ENCODE measurements at places on chromosomes 1 and 21.

DNA sequence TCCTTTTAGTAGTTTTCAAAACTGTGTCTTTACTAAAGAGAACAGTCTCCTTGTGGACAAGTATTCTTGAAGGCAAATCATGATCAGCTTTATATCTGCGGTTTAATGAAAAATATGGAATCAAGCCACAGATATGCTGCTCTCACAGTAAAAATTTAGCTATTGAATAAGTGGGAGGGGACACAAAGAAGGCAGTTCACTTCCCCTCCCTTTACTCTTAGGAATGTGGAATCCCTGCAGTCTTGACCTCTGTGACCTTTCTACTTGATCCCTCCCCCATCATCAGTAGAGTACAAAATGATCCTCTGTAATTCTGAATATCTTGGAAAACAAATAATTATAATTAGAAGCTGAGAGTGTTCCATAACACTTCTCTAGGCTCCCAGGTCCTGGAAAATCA is 136.7 kb upstream of the HOOK1 start:
- peak; percentile 75 for DNase-seq

- DNase-seq = no peak
These were observed 13.1 kb upstream of the UBR4 start for GRCh38 chr1:19222979-19223824.

DNA sequence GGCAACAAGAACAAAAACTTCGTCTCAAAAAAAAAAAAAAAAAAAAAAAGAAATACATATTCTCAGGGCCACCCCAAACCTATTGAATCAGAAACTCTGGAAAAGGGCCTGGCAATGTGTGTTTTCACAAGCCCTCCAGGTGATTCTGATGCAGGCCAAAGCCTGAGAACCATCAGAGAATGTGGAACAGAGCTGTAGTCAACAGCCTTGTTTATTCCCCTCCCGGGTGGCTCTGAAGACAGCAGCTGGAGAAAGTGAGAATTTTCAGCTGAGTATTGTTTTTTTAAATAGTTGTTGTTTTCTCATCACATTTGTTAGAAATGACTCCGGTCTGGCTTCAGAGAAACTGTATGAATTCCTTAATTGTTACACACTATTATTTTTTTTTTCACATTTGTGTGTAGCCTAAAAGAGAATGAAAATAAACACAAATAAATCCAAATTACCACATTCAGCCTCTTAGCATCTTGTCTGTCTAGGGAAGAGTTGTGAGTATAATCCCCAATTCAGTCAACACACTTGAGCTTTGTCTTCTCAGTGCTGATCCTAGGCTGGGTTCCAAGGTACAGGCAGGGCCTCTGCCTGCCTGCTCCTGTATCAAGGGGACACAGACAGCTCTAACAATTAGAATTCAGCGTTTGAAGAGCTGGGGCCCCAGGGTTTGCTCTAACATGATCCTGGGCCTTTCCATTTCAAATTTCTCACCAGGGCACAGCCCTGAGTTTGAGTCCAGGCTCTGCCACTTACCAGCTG is 6.6 kb upstream of the AZIN2 start:
- DNase-seq = no peak

GRCh38 chr1:216258856-216259255 is 164.4 kb downstream of the USH2A start:
- DNase-seq = no peak

DNA sequence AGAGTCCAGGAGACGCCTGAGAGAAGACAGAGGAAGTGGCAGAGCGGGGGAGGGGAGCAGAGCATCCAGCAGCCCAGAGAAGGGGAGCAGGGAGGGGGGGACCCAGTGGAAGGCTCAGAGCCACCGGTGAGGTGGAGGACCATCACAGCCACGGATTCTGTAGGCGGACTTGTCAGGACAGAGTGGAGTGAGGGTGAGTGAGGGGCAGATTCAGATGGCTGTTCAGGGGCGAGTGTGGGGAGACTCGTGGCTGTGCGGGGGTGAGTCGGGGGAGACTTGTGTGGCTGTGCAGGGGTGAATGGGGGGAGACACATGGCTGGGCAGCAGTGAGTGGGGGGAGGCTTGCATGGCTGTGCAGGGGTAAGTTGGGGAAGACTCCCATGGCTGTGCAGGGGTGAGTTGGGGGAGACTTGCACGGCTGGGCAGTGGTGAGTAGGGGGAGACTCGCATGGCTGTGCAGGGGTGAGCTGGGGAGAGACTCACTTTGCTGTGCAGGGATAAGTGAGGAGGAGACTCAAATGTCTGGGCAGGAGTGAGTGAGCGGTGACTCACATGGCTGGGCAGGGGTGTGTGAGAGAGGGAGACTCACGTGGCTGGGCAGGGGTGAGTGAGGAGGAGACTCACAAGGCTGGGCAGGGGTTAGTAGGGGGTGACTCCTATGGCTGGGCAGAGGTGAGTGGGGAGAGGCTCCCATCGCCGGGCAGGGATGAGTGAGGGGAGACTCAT is 56.8 kb upstream of the ABCG1 start:
- DNase-seq = peak; percentile 22

GRCh38 chr21:46551636-46552241 is 53.1 kb downstream of the S100B start:
- no peak for DNase-seq

GRCh38 chr1:23394684-23395083 is 25.0 kb upstream of the ZNF436 start:
- DNase-seq = peak; percentile 39

GRCh38 chr1:112337028-112337531 is 58.9 kb upstream of the CTTNBP2NL start:
- peak; percentile 24 for DNase-seq
